Right atrium auricular region (tissue), 2 donors: ENCODE measurements at places on chromosomes 12 and 14. TPM values are rescaled to one million over a fixed set of nuclear protein-coding genes. Genes with fewer than 3 reads are reported as not detected.

DNA sequence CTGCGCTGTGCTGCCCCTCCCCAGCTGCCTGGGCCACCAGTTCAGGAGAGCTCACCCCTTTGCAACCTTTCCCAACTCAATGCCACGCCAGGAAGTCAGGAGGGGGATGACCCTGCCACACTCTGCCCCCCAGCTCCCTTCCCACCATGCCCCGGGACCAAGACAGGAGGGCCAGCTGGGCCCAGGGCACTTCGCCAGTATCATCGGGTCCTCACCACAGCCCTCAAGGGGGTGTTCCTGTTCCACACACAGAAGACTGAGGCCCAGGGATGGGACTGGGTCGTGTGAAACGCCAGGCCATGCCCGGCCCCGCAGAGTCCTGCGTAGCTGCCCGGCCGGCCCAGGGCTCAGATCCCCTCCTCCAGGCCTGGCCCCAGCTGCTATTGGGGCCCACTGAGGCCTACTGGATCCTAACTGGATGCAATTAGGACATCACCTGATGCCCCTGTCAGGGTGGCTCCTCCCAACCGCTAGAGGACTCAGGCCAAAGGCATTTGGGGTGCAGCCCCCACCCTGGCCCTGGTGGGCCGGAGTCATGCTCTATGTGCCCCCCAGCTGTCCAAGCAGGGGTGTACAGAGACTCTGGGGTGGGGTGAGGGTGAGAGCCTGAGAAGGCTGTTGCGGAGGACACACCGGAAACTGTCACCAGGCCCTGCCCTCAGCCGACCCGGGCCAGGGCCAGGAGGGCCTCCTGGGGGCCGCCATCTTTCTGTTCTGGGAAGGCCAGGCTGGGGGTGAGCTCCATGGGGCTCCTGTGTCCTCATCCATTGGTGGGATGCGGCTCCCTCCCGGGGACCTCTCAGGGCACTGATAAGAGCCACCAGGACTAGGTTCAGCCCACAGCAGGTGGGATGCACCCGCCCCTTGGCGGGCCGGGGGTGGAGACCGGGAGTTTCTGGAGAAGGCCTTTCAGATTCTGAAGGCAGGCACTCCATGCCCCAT is 29.3 kb upstream of the ANKRD9 start:
- no peaks in the 10 kb centered on the region for H3K36me3 ChIP-seq
- DNase-seq = no peak
- H3K4me1 ChIP-seq = no peaks in the 10 kb centered on the region
- H3K27ac ChIP-seq = no peak overlapping the region
- no peaks in the 10 kb centered on the region for H3K27me3 ChIP-seq
- no peak overlapping the region for H3K4me3 ChIP-seq

DNA sequence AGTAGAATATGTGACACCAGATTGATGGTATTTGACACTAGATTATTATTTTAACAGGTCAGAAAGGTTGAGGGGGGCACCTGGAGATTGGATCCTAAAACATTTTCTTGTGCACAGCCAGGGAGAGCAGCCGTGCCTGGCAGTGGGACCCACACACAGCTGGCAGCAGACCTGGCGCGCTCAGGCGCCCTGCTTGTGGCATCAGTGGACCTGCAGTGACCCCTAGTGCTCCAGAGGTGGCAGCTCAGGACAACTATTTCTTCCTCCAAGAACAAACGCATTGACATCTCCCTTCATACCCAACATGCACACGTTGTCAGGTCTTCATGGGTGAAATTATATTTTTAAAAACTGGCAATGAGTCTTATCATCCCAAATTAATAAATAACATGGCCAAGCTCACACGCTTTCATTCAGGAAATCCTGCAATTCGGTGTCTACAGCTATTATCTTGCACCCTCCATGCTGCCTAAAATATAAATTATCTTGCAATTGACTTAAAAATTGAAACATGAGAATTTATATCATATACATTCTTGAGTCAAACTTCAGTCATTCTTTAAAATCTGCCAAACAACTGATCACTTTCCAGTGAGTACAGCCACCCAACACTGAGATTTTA is 7.7 kb upstream of the TMEM132D start:
- H3K4me3 ChIP-seq = no peak overlapping the region
- no peaks in the 10 kb centered on the region for H3K36me3 ChIP-seq
- no peak for DNase-seq
- no peaks in the 10 kb centered on the region for H3K27me3 ChIP-seq

- H3K36me3 ChIP-seq = no peaks in the 10 kb centered on the region
- H3K4me3 ChIP-seq = no peak overlapping the region
- H3K27ac ChIP-seq = no peak overlapping the region
- H3K27me3 ChIP-seq = no peaks in the 10 kb centered on the region
Measured at GRCh38 chr14:98957211-98958047, 314.6 kb downstream of the BCL11B start.

- peaks cover 26% of the 10 kb centered on the region for H3K36me3 ChIP-seq
- H3K4me1 ChIP-seq = no peaks in the 10 kb centered on the region
- no peaks in the 10 kb centered on the region for H3K27me3 ChIP-seq
- H3K27ac ChIP-seq = peak overlapping the region; percentile 62
- no peak overlapping the region for H3K4me3 ChIP-seq
Measured at GRCh38 chr12:122860040-122860853, 25.0 kb downstream of the HIP1R start.

DNA sequence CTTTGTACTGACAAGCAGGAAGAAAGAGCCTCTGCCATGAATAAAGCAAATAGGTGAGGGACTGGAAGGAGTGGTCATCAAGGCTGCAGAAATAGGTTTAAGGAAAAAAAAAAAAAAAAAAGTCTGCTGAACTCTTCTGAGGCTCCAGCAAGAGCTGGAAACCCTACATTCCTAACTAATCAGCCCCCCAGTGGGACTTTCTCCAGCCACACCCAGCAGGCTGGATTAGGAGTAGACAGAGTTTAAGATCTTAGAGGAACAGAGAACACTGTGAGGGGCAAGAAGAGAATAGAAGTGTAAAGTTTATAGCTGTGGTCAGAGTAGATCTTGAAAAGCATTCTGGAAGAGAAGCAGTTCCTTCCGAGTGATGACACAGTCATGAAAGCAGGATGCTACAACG is 66.4 kb downstream of the ATXN2 start:
- H3K27me3 ChIP-seq = no peaks in the 10 kb centered on the region
- H3K27ac ChIP-seq = no peak overlapping the region
- H3K4me1 ChIP-seq = no peaks in the 10 kb centered on the region
- no peak for DNase-seq
- peaks cover 36% of the 10 kb centered on the region for H3K36me3 ChIP-seq
- no peak overlapping the region for H3K4me3 ChIP-seq

- DNase-seq = no peak
- no peaks in the 10 kb centered on the region for H3K36me3 ChIP-seq
- H3K27me3 ChIP-seq = no peaks in the 10 kb centered on the region
- H3K27ac ChIP-seq = peak overlapping the region; percentile 75
- H3K4me1 ChIP-seq = no peaks in the 10 kb centered on the region
- H3K4me3 ChIP-seq = no peak overlapping the region
Measured at GRCh38 chr14:68806526-68807147, 13.8 kb upstream of the ZFP36L1 start.

GRCh38 chr14:20512177-20512905 is 7.0 kb downstream of the RNASE10 start:
- DNase-seq = no peak
- no peaks in the 10 kb centered on the region for H3K27me3 ChIP-seq
- H3K4me3 ChIP-seq = no peak overlapping the region
- no peaks in the 10 kb centered on the region for H3K36me3 ChIP-seq
- no peaks in the 10 kb centered on the region for H3K4me1 ChIP-seq

- H3K27ac ChIP-seq = no peak overlapping the region
- H3K36me3 ChIP-seq = no peaks in the 10 kb centered on the region
- no peak for DNase-seq
- no peak overlapping the region for H3K4me3 ChIP-seq
- no peaks in the 10 kb centered on the region for H3K4me1 ChIP-seq
Measured at GRCh38 chr12:126033751-126034150, 968.5 kb downstream of the AACS start.

DNA sequence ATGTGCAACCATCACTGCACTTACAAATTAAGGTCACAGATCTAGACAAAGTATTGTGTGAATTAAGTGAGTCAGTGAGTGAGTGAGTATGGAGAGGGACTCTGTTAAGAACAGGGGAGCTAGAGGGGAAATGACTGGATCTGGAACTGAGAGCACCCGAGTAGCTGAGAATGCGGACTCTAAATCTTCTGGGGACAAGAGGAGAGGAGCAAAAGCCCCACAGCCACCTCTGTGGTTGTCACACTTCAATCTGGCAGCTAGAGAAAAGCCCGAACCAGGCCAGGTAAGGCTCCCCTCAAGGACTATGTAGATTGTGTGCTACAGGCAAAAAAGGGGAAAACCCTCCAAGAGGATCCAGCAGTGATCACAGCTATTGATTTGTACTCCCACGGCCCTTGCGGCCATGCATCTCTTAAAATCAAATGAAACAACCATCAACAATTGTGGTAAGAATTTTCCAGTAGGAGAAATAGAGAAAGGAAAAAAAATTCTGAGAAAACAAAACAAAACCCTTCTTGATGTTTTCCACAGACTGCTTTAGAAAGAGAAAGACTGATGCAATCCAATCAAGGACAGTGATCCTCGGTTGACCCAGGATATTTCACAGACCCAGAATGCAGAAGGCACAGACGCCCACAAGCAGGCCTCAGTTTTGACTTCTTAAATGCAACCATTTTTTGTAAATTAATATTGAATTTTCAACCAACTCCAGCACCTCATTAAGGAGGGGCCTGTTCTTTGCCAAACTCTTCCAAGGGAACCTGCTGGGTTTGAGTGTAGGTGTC is 109.6 kb downstream of the SLC38A6 start:
- no peaks in the 10 kb centered on the region for H3K27me3 ChIP-seq
- DNase-seq = no peak
- no peak overlapping the region for H3K4me3 ChIP-seq
- no peaks in the 10 kb centered on the region for H3K4me1 ChIP-seq
- H3K36me3 ChIP-seq = no peaks in the 10 kb centered on the region

DNA sequence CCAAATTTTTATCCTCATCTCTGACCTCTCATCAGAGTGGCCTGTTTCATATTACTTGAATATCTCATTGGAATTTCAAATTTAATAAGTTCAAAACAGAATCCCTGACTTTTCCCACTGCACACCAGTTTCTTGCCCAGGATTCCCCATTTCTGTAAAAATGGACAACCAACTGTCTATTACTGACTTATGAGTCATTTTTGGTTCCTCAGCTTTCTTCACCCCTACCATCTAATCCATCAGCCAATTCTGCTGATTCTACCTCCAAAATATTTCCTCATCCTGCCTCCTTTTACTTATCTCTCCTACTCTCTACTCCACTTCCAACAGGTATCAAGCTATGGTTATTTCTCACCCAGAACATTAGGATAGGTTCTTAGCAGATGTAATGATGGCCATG is 44.2 kb downstream of the TMX1 start:
- H3K36me3 ChIP-seq = no peaks in the 10 kb centered on the region
- no peak overlapping the region for H3K4me3 ChIP-seq
- H3K27ac ChIP-seq = no peak overlapping the region
- no peaks in the 10 kb centered on the region for H3K4me1 ChIP-seq
- no peak for DNase-seq

- no peaks in the 10 kb centered on the region for H3K27me3 ChIP-seq
- H3K4me3 ChIP-seq = no peak overlapping the region
- peaks cover 20% of the 10 kb centered on the region for H3K4me1 ChIP-seq
- H3K27ac ChIP-seq = no peak overlapping the region
- no peak for DNase-seq
Measured at GRCh38 chr14:103089386-103090335, 4.9 kb upstream of the EXOC3L4 start.

DNA sequence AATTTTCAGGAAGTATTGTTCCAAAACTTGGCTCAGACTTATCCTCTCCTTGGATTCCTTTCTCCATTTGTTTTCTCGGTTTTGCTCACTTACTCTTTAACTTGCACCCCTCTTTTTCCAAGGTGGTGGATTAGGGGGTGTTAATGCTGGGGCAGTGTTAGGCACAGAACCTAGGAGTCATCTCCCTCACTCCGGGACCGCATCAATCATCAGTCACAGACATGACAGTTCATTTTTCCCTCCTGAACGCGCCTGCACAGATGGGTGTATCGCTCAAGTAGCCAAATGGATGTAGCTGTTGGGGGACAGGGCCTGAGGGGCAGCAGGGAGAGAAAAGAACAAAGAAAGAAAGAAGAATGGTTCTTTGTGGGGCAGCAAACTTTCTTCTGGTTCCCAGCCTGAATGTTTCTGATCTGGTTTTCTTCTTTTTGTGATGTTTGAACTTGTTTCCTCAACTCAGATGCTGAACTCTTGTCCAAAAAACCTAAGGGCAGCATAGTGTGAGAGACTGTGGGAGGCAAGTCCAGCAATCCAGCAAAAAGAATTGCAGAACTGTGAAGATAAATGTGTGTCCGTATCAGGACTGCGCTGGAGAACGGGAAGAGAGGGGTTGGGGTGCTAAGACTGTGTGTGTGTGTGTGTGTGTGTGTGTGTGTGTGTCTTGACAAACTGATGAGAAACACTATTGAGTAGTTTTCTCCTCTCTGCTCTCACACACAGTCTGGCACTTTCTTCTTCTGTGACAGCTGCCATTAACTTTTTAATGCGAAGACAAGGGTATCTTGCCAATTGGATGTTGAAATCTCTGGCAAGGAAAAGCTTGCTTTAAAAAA is 131.1 kb downstream of the FBXL14 start:
- no peak overlapping the region for H3K27ac ChIP-seq
- no peaks in the 10 kb centered on the region for H3K36me3 ChIP-seq
- H3K4me1 ChIP-seq = peaks cover under 1% of the 10 kb centered on the region
- H3K27me3 ChIP-seq = no peaks in the 10 kb centered on the region

- no peak overlapping the region for H3K4me3 ChIP-seq
- H3K27me3 ChIP-seq = no peaks in the 10 kb centered on the region
- no peak overlapping the region for H3K27ac ChIP-seq
- no peak for DNase-seq
- H3K4me1 ChIP-seq = no peaks in the 10 kb centered on the region
Measured at GRCh38 chr12:93003531-93004239, 74.6 kb upstream of the EEA1 start.

GRCh38 chr12:86608638-86609037 is 352.4 kb upstream of the MGAT4C start:
- H3K36me3 ChIP-seq = no peaks in the 10 kb centered on the region
- DNase-seq = no peak
- no peak overlapping the region for H3K27ac ChIP-seq
- H3K4me3 ChIP-seq = no peak overlapping the region
- no peaks in the 10 kb centered on the region for H3K27me3 ChIP-seq
- H3K4me1 ChIP-seq = no peaks in the 10 kb centered on the region

The TPH2 gene
- total RNA-seq = not detected

The PLXNC1 gene
- total RNA-seq = 2.0 TPM

The SRRM4 gene
- 0.08 TPM for total RNA-seq

The PRKD1 gene
- total RNA-seq = 7.5 TPM

The CCDC196 gene
- total RNA-seq = not detected

The TAS2R42 gene
- not detected for total RNA-seq

The LBHD2 gene
- not detected for total RNA-seq

The ANKRD33 gene
- not detected for total RNA-seq

The IL31 gene
- total RNA-seq = not detected

The NRIP2 gene
- total RNA-seq = 0.59 TPM

The SLC25A47 gene
- not detected for total RNA-seq

The UNC119B gene
- total RNA-seq = 8.9 TPM

The CIROP gene
- not detected for total RNA-seq

The ADAM21 gene
- total RNA-seq = 0.41 TPM

The BEST3 gene
- not detected for total RNA-seq
